GM23248 (cell line): ENCODE measurements at places on chromosomes 13 and 19. TPM values are rescaled to one million over a fixed set of nuclear protein-coding genes. Genes with fewer than 3 reads are reported as not detected.
A peak's percentile ranks its signal among the peaks of the same experiment; 100 is the strongest.

The MEF2B gene
- 0.20 and 0.33 TPM in 2 replicates for polyA plus RNA-seq

The KCTD4 gene
- polyA plus RNA-seq: 1.8 and 2.1 TPM in 2 replicates

The CGB8 gene
- polyA plus RNA-seq: 1.9 and 2.0 TPM in 2 replicates

The CNMD gene
- not detected in 2 replicates for polyA plus RNA-seq

DNA sequence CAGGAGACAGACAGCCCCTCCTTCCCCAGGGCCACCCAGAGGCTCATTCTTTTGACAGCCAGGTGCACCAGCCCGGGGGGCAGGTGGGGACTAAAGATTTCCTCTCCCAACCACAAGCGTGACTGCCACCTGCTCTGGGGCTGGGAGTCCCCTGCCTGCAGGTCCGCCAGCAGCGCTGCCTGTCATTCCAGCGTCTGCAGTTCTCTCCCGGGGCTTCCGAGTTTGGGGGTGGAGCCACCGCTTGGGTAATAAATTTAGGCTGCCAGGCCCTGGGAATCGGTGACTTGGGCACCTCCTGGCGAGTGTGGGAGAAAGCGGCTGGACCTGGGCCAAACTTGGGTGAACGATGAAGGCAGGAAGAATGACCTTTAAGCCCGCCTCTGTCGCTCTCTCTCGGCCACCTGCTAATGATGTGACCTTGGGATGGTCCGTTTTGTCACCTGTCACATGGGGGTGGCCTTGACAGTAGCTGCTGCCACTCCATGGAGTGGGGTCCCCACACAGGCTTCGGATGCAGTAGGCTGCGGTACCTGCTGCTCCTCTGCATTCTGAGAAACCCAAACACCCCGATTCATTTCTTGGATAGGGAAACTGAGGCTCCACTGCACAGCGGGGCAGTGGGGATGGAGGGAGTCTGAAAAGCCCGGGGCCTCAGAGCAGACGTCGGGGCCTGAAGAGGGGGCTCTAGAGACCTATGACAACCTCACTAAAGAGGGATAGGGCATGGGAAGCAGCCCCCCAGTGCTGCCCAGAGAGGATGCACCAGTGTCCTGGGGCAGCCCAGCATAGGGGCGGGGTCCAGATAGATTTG, 12.8 kb downstream of the FUT6 start:
- H3K27ac ChIP-seq: no peak overlapping the region
- peak; percentile 67 for DNase-seq
- no peak overlapping the region for H3K4me3 ChIP-seq
- no peaks in the 10 kb centered on the region for H3K36me3 ChIP-seq
- H3K27me3 ChIP-seq: no peaks in the 10 kb centered on the region; the same call in 1 of the 2 replicates

- H3K4me1 ChIP-seq: no peaks in the 10 kb centered on the region; the same call in 1 of the 2 replicates
- no peaks in the 10 kb centered on the region for H3K27me3 ChIP-seq
- no peaks in the 10 kb centered on the region for H3K36me3 ChIP-seq
Observed at GRCh38 chr13:89380101-89380500, 1708.9 kb downstream of the SLITRK5 start.

DNA sequence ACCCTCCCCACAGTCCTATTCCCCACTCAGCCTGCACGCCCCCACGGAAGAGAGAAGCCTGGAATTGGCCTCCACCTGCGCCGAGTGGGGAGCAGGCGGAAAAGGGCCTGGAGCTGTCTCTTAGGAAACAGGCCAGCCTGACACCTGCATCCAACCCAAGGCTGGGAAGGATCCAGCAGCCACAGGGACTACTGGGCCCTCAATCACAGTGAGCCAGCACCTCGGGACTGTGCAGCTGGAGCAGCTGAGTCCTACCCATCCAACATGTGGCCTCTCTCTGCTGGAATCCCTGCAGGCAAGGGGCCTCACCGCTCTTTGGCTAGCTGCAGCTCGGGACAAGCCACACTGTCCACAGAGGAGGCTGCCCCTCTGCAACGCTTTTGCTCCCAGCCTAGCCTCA, 8.3 kb upstream of the EPHX3 start:
- H3K4me1 ChIP-seq: no peaks in the 10 kb centered on the region
- H3K4me3 ChIP-seq: no peak overlapping the region
- no peak overlapping the region for H3K27ac ChIP-seq
- H3K36me3 ChIP-seq: peaks cover 32% of the 10 kb centered on the region; the same call in 1 of the 2 replicates

DNA sequence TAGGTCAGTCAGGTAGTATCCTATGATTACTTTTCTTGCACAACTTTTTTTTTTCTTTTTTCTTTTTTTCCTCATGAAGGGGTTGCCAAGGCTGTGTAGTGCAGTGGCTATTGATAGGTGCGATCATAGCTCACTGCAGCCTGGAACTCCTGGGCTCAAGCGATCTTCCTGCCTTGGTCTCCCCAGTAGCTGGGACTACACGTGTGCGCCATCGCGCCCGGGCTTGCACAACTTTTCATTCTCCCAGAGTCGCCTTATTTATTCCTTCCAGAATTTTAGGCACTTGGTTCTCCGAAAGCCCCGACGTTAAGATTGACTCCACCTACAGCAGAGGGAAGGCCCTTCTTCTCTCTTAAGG, 867 bp upstream of the ZNF613 start:
- peak overlapping the region; percentile 93 for H3K4me3 ChIP-seq
- DNase-seq: no peak
- H3K27me3 ChIP-seq: no peaks in the 10 kb centered on the region
- H3K27ac ChIP-seq: no peak overlapping the region
